Naive B cell (primary cell): ENCODE measurements at places on chromosomes 4 and X.

DNA sequence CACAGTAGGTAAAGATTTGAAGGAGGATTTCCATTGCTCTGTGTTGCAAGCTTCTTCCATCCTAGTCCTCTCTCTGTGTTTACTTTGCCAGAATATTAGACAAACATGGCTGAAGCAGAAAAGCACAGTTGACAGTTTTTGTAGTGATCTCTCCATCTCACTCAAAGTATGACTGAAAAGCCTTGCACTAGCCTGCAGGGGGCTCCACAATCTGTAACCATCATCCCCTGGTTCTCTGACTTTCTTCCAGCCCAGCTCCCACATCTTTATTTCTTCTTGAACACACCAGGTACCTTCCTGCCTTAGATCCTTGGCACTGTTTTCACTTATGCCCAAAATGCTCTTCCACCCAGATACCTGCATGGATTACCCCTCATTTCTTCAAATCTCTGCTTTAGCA is 34.1 kb upstream of the HHIP start:
- DNase-seq = no peak

GRCh38 chr4:172899861-172900260 is 268.8 kb upstream of the GALNT7 start:
- DNase-seq = no peak

GRCh38 chrX:53262918-53263394 is 18.4 kb downstream of the IQSEC2 start:
- no peak for DNase-seq

- no peak for DNase-seq
Measured at GRCh38 chr4:3708611-3709010, 57.6 kb upstream of the ADRA2C start.

- no peak for DNase-seq
Measured at GRCh38 chr4:183328832-183329231, 6.6 kb upstream of the CLDN24 start.

DNA sequence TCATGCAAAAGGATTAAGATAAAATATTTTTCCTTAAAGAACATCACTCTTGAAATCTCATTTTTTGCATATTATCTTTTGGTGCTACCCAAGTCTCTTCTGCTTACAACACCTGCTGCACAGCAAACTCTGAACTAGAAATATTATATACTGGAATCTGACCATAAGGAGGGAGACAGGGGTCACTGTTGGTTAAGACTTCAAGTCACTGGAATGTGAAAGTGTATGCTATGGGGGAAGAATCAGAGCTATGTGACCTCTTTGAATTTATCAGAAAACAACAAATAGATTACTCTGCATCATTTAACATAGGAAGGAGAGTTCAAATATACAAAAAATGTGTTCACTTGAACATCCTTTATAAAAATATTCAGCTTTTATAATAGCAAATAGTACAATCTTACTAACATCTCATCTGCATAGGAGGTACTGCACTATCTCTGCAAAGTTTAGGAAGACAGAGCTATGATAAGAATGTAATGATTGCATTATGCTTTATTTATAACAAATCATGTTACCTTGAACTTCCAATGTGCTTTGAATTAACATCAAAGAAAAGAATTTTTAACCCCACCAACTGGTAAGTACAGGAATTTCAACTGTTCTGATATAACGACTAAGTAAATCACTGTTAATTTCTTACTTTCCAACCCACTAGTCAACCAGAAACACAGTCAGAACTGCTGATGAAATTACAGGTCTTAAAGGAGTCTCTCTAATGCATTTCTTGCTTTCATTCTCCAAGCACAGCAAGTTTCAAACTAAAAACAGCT is 69.8 kb downstream of the ZNF827 start:
- DNase-seq = no peak

DNA sequence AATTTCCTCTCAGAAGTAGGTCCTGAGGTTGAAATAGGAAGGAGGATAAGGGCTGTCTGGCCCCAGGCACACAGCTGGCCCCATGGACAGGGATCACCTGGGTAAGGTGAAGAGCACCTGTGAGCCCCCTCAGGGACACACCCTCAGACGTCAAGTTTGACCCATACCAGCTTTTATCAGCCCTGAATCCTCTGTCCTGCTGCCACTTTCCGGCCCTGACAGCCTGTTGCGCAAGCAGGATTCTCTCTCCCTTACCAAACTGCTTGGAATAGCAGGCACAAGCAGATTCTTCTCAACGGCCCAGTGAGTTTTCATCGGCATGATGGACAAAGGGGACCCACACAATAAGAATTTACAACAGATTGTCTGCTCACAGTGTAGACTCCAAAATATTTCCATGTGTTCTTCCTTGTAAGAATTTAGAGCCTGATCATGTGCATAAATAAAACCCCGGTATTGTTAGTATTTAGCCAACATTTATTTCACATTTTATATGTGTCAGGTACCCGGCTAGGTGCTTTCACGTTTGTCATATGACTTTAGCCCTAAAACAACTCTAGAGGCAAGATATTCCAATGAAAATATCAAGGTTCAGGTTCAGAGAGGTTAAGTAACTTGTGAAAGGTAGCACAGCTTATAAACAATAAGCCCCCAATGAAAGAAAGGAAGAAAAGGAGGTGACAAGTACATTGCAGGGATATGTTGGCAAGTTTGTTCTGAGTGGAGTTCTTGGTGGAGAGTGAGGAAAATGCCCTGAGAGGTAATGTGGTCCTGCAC is 107.2 kb upstream of the KIT start:
- DNase-seq = no peak

DNA sequence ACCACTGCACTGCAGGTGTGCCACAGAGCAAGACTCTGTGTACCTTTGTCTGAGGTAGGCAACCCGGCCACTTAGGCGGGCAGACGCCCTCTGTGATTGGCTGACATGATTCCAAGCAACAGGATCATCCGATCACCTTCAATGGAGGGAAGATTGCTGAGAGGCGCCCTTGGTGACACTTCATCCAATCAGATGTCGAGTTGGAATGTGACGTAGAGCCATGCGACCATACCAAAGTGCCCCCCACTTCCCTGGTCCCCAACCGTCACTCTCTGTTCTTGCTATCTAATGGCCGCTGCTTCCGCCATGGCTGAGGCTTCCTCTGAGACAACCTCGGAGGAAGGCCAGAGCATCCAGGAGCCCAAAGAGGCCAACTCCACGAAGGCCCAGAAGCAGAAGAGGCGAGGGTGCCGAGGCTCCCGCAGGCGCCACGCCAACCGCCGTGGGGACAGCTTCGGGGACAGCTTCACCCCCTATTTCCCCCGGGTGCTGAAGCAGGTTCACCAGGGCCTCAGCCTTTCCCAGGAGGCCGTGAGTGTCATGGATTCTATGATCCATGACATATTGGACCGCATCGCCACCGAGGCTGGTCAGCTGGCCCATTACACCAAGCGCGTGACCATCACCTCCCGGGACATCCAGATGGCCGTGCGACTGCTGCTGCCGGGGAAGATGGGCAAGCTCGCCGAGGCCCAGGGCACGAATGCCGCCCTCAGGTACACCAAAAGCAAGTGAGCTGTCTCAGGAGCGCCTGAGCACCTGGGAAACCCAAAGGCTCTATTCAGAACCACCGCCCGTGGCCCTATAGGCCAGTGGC is at the start of gene H2BW2:
Gene H2BW2, plus strand, starts transcription at position 268 of the 817 bp plus-strand sequence. Its CDS starts 39 bp downstream, at position 307.
- DNase-seq = no peak

- no peak for DNase-seq
Measured at GRCh38 chrX:101081231-101081630, 2.6 kb downstream of the TMEM35A start.

DNA sequence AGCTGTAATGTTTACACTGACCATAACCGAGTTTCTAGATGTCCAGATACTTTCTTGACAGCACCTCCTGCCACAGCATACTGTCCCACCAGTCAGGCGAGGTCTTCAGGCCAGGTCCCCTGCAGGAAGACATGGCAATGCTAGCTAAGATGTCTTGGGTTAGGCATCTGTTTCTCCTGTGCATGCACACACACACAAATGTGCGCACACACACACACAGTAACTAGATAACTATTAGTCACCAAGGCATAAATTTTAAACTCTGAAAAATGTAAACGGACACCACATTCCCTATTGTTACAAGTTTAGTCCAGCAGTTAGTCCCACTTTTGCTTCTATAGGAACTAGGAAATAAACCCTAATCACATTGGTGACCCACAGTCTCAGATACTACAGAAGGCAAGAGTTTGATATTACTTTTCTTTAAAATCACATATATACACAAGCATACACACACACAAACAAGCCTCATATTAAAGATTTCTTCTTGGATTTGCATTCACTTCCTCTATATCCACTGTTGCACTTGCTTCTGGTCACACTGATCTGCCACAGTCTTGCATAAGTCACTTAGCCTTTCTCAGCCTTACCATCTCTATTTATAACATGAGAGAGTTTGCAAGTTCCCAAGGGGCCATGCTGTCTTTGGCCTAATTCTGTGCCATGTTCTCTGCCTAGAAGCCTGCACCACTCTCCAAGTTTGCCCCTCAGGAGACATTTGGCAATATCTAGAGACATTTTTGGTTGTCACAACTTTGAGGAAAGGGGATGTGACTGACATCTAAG is 32.2 kb downstream of the IL21 start:
- DNase-seq = no peak

- no peak for DNase-seq
Measured at GRCh38 chr4:121096629-121097028, 24.3 kb upstream of the NDNF start.

DNA sequence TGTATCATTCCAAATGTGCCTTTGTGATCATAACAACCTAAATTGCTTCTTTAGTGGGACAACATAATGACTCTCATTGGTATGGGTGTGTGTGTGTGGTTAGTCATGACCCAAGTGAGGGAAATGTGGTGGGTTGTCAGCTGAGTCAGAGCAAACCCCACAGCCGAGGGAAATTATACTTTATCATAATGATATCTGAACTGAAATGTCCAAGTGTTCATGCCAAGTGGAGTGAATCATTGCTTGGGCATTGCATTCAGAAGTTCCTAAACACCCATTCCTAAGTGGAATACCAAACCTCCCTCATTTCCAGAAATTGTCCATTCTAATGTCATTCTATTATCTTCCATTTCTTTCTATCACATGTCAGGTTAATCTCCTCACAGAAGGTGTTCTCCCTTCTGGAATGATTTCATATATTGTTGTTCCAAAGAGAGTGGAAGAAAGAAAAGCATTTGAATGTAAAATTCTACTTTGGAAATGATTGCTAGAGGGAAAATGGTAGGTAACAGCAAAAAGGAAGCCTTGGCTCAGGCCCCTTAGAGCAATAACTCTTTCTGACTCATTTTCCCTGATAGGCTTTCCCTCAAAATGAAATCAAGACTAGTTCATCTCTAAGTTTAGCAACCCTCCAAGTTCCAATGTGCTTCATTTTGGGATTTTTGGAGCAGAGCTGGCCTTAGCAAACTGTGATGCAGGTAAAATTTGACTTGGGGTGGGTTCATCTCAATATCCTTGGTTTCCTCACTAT is 230.7 kb upstream of the KCNIP4 start:
- DNase-seq = no peak

GRCh38 chr4:10164877-10165283 is 48.3 kb upstream of the WDR1 start:
- DNase-seq = no peak

DNA sequence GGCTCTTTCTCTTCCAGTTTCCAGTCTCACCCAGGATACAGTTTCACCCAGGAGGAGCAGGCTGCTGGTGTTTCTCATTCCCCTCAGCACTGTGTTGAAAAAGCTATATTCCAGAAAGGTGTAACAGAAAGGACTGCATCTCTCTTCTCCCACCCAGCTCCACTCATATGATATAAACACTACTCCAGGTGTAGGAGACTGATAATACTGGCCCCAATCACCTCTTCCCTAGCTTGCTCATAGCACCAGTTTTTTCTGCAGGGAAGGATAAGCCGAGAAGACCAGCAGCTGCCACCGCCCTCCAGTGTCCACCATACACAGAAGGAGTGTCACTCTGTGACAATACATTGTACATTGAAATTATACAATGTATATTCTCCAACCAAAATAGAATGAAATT is 105.5 kb upstream of the STK26 start:
- DNase-seq = no peak

- no peak for DNase-seq
Measured at GRCh38 chr4:38757945-38758600, 24.7 kb downstream of the TLR10 start.

- no peak for DNase-seq
Measured at GRCh38 chrX:42128587-42128986, 205.2 kb upstream of the CASK start.

GRCh38 chr4:95265814-95266740 is 282.7 kb downstream of the UNC5C start:
- DNase-seq = no peak
